ENCODE measurements at places on chromosomes 4 and X.

DNA sequence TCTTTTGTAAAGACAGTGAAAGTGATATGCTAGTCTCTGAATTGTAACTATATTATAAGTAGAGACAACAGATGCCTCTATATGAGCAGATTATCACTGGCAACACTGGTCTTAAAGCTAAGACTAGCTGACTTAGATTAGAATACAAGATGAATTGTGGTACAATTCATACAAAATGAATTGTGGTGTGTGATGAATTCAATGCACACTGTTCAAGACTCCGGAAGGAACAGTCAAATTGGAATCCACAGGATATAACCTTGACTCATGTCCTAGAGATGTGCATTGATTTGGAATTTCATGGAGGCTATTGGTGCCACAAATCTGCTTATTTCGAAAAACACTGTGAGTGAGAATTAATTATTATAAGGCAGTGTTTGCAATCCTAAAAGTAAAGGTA is 701.8 kb downstream of the PCDH7 start:
- no peak for DNase-seq

DNA sequence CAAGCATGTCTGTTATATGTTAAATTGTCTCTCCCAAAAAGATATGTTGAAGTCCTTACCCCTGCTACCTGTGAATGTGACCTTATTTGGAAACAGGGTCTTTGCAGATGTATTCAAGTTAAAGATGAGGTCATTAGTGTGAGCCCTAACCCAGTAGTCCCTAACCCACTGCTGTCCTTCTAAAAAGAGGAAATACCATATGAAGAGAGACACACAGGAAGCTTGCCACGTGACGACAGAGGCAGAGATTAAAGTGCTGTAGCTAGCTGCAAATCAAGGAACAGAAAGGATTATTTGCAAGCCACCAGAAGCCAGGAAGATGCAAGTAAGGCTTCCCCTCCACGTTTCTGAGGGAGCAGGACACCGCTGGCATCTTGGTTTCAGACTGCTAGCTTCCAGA is 150.1 kb downstream of the HNRNPD start:
- DNase-seq = no peak

- no peak for DNase-seq
These were observed 69.2 kb downstream of the MID1IP1 start for GRCh38 chrX:38870361-38870895.

DNA sequence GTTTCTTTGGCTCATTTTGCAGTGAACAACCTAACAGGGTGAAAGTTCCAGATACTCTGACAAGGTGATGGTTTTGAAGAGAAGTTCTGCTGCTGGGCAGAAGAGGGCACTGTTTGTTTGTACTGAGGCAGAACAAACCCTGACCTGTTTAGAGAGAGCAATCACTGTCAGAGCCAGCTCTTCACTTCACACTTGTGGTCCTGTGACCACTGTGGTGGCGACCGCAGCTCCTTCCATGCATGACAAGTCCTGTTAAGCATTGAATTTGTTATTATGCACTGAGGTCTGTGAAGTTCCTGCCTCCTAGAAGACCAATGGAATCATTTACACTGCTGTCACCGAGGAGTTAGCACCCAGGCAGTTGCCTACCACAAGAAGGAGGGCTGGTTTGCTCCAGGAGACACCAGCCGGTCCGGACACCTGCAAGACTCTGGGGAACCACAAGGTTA is 86.6 kb downstream of the ZNF330 start:
- DNase-seq = peak; percentile 74

DNA sequence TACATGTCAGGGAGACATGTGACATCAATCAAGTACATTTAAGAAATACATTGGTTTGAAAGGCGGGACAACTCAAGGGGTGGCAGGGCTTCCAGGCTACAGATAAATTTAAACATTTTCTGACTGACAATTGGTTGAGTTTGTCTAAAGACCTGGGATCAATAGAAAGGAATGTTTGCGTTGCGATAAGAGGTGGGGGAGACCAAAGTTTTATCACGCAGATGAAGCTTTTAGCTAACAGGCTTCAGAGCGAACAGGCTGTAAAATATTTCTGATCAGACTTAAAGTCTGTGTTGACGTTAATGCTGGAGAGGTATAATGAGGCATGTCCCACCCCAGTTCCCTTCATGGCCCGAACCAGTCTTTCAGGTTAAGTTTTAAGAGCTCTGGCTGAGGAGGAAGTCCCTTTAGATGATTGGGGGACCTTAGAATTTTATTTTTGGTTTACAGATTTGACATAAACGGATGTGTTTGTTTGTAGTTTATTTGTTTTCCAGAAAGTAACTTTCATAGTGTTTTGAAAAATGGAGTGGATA is 346.7 kb upstream of the RASGEF1B start:
- no peak for DNase-seq

DNA sequence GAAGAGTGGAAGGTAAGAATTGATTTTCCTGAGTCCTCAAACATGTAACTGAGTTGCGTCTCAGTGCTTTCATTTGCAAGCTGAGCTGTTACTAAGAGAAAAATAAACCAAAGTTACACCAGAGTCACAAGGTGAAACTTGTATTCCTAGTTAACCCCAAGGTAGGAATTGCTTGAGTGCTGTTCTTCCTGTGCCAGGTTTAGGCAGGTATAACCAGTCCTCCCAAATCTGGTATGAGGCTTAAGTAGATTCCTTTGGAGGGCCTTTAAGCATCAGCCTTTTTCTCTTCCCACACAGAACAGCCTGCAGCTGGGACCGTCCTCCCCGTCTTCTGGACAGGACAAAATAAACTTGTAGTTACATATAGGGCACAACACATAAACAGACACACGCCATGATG is 2.3 kb upstream of the BTC start:
- no peak for DNase-seq

- DNase-seq = no peak
These were observed 44.5 kb downstream of the SEPTIN11 start for GRCh38 chr4:76993787-76994641.

DNA sequence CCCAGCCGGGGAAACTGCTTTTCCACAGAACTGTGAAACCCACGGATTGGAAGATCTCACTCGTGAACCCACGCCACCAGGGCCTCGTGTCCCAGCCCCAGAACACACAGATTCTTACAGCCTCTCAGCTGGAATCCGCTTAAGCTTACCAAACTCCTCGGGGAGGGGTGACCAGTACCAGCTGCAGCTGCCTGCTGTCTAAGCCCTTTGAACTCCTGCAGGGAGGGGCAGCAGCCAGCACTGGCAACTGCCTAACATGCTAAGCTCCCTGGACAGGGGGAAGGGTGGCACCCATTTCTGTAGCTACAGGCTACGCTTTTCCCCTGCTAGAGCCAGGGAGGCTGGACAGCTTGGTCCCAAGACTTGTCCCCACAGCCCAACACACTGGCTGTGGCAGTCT is 38.4 kb downstream of the TBL1X start:
- DNase-seq = no peak

DNA sequence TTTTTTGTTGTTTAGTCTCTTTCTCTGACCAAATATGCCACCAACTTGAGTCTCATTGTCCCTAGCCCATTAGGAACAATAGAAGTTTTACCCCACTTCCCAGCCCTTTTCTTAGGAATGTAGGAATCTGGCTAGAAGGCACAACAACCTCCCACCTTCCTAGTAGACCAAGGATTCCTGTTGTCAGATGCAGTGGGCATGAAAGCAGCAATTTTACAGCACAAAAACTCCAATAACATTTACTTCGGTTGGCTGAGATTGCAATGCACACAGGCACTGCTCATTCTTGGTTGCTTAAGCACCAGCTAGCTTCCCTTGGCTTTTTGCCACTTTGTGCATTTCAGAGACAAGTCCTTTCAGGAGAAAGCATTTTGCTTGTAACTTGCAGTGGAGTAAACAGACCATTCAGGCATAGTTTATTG is 312.8 kb downstream of the TENM3 start:
- peak; percentile 76 for DNase-seq

- DNase-seq = peak; percentile 85
These were observed 204.6 kb upstream of the SLIT2 start for GRCh38 chr4:20046931-20047677.

DNA sequence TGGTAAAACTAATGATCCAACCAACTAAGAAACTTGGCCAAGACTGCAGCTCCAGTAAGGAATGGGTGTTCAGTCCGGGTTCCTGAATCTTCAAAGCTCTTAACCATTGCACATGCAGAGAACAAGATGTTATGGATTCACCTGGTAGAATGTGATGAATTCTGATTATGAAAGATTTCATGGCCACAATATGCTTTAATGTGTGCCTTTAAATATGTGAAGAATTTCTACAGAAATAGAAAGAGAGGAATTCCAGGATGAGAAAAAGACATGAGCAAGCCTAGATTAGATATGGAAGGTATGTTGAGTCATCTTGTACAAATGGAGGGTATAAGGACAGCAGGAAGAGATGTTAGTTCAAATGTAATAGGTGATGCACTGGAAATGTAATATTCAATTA is 472.2 kb upstream of the TENM3 start:
- peak; percentile 40 for DNase-seq

GRCh38 chr4:184448821-184449220 is 25.5 kb downstream of the IRF2 start:
- peak; percentile 56 for DNase-seq

DNA sequence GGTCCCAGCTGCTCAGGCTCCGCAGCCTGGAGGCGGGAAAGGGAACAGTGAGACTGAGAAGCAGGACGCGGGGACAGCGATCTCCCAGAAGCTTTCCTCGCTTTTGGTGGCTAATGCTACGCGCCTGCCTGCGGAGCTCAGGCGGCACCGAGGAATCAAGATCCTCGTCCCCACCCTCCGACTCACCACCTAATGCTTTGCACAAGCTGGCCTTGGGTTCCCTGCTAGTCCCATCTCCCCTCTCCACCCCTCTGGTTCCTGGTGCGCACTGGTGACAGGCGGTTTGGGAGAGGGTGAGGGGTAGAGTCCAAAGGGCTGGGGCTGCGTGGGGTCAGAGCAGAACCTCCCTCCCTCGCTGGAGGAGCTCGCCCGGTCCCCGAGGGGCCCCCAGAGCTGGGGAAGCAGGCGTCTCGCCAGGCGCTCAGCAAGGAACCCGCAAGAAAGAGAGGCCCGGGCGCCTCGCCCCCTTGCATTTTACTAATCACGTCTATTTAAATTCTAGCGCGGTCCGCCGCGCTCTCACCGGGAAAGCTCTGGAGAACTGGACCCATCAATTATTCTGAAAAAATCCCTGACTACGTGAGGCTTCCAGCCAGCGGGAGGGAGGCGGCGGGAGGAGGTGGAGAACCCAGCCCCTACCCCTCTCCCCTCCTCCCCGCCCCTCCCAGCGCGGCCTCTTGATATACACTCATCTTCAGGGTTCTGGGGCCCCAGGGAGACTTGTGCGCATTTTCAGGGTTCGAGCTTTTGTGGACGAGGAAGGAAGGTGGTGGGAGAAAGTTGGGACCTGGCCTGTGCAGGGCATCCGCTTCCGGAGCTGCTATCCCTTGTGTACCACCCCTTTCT is 9.1 kb downstream of the POU4F2 start:
- no peak for DNase-seq

DNA sequence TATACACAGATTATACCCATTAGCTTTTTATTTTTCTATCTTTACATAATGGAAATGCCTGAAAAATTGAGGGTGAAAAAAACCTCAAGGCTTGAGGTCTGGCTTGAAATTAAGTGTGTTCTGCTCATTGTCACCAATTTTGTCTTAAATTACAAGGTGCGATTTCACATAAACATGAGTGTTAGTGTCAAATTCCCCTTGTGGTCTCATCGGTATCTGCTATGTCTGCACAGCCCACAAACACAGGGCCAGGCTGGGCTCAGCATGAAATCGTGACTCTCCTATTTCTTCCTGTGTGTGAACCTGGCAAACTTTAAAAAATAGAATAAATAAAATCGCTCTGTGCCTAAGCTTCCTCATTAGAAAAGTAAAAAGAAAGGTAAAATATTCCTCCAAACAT is 109.1 kb downstream of the CRLF2 start:
- no peak for DNase-seq

DNA sequence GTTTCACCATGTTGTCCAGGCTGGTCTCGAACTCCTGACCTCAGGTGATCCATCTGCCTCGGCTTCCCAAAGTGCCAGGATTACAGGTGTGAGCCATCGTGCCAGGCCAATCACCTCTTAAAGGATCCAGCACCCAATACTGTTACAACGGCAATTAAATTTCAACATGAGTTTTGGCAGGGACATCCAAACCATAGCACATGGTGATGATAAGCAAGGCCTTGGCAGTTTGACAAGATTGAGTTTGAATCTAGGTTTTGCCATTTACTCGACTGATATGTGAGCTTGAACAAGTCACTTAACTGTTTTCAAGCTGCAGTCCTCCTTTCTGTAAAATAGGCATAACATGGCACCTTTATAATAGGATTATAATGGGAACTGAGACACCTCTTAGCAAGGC is 84.1 kb downstream of the GPR82 start:
- no peak for DNase-seq

Data from fibroblast of upper back skin (primary cell).